ENCODE measurements at places on chromosomes 7 and 10.

GRCh38 chr10:4057725-4058513 is 272.9 kb upstream of the KLF6 start:
- DNase-seq, result no peak

DNA sequence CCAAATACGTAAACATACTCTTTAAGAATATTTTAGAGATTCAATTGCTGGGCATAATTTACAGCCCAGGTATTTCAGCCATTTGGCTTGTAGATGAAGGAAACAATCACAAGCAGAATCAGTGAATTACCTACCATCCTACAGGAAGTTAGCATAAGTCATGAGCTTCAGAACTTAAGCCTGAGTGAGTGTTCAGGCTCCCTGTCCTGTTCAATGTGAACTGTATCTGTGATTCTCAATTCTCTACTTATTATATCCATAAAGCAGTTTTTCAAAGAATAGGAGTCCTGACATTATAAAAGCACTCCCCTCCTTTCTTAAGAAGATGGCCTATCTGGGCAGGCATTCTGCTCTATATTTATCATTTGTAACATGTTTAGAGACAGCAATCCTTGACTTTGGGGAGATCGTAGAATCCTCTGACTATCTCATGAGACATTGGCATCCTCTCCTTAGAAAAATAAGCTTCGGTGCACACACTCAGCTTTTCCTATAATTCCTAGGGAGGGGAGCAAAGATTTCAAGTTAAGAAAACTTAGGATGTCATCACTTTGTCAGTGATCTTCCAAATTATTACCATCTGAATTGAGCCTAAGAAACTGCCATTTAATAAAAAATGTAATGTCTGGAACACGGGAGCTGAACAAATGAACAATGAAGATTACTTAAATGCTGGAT is 645.2 kb upstream of the IGFBP3 start:
- DNase-seq, result no peak

GRCh38 chr10:79981450-79982361 is 32.8 kb upstream of the SFTPD start:
- DNase-seq, result no peak

DNA sequence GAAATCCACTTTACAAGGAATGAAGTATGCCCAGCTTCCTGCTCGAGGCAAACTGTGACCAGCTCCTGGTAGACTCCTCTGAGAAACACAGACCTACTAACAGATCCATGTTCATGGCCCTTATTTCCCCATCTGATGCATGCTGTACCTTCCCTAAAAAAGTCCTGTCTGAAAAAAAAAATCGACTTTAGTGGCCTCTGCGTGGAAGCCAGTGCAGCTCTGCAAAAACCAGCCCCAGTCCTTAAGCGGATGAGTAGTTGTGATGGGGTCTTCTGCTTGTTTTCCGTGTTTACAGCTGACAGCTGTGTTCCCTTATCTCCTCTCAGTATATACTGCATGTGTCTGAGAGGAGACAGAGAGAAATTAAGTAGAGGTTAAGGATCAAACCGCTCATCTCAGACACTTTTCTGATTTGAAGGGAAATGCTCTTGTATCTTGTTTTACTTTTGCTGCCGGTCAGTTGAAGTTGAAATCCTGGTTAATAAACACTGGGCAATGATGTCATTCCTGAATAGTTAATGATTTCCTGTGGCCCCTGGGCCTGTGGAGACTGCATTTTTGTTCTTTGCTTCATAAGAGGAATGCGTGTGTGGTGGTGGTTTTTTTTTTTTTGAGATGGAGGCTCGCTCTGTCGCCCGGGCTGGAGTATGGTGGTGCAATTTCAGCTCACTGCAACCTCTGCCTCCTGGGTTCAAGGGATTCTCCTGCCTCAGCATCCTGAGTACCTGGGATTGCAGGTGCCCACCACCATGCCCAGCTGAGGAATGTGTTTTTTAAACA is 67.6 kb downstream of the DOCK1 start:
- no peak for DNase-seq

DNA sequence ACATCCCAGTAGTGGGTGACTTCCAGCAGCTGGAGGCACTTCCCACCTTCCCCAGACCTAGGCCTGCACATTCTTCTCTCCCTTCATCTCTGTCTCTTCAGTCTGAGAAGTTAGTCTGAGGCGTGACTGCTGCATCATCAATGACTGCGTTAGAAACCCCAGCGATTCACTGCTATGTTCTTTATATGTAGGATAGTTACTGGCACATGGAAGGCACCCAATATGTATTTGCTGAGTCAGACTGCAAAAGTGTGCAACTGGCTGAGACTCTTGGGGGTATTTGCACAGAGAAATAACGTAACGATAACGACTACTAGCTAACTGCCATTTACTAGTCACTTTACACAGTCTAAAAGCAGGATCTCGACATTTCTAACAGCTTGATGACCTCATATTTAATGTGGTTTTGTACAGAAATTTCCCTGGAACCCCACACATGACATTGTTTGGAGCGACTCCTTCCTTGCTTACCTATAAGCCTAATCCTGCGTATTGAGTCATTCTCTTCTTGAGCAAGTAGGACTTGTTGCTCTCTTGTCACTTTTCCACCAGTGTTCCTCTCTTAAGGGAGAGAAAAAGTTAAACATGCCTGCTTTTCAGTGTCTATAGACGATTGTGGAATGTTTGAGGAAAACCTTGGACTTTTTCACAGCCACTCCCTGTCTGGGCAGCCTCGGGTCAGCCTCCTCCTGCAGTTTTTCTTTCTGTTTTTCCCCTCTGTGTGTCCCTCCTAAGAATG is 45.5 kb downstream of the THNSL1 start:
- DNase-seq, result no peak

GRCh38 chr10:30188101-30188500 is 128.7 kb upstream of the JCAD start:
- DNase-seq, result no peak

DNA sequence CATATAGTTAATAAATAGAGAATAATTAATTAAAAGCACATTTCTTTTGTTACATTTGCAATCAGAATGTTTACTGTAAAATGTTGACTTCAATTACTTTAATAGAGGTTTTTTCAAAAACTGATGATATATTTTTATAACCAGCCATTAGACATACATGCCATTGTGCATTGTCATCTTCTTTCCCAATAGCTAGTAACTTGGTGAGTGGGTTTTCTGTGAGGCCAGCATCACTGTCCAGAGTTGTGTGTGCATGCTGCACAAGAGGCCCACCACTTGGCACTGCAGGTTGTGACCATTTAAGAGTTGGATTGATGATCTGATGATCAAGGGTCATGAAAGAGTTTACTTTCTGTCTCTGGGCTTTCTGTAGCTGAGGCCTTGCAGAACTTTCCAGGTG is 46.5 kb downstream of the TFEC start:
- no peak for DNase-seq

GRCh38 chr7:117008118-117008885 is 55.0 kb downstream of the ST7 start:
- no peak for DNase-seq

- no peak for DNase-seq
Measured at GRCh38 chr10:54259104-54259503, 541.9 kb downstream of the PCDH15 start.

- no peak for DNase-seq
Measured at GRCh38 chr7:96933067-96933645, 72.2 kb upstream of the DLX6 start.

GRCh38 chr7:96414931-96415292 is 93.0 kb upstream of the SLC25A13 start:
- DNase-seq, result peak; percentile 37

GRCh38 chr10:89515031-89515841 is 20.2 kb downstream of the SLC16A12 start:
- no peak for DNase-seq
